NCI-H2081 (cell line): ENCODE measurements at places on chromosomes 16 and 17.

DNA sequence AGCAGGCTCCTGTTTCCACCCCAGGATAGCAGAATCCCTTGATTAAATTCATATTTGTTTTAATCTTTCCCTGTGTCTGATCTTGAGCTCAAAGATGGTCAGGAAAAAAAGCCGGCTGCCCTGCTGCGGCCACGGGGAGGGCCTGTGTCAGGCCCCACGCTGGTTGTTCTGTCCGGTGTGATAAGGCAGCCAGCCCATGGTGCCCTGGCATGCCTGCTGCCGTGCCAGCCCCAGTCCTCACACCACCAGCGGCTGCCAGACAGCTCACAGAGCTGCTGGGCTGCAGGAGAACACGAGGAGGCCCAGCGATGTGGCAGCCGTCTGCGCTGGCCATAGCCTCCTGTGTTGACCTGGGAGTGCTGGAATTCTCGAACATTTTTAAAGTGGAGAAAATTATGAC is 34.7 kb upstream of the BRD7 start:
- no peak for DNase-seq

GRCh38 chr17:61400066-61400716 is 548 bp downstream of the TBX2 start:
- DNase-seq, result no peak

DNA sequence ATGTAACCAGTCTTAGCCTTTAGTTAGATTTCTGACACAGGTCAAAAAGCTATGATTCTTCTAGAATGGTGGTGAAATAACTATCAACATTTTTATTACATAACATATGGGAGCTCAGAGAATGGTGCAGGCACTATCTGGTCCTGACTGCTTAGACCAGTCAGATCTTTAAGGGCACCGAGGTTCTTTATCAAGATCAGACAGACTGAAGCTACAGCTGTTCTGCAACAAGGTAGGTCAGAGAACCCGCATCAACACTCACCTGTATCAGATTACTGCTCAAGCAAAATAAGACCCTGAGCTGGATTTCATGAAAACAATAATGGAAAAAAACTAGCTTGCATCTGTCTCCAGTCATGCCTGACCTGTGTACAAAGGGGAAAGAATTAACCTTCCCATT is 160.4 kb downstream of the KCNJ2 start:
- no peak for DNase-seq

- DNase-seq, result no peak
Observed at GRCh38 chr16:27462200-27462845, 60.3 kb downstream of the IL21R start.

GRCh38 chr17:30933966-30934365 is 12.2 kb downstream of the ADAP2 start:
- DNase-seq, result no peak

DNA sequence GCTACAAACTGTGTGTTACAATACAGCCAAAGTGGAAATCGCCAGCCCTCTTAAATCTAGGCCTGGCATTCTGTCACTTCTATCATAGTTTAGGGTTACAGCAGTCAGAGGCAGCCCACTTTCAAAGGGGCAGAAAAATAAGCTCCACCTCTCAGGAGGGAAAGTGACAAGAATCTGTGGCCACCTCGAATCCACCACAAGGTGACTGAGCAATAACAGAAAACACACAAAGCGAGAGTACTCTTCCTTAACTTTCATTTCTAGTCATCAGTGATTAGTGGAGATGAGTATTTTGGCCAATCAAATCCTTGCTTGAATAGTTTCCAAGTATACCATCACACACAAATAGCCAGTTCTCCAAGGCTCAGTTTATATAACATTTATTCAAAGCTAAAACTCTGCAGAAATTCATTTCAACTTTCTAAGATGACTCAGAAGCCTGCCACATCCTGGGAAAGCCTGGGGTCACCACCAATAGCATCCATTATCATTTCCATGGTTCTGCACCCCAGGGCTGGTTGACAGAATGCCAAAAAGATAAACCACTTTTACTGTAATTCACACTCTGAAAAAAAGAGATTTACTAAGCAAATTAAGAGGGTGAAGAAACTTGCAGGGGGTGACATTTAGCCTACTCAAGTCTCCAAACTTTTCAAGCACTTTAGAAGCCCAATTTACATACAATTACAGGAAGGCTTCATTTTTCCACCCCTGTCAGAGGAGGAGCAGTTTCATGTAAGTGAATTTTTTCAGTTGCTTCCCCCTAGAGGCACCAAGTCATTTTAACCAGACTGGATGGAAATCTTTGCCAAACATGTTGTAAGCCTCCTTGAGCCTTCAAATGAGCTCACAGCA is 66.8 kb downstream of the SALL1 start:
- DNase-seq, result no peak

- DNase-seq, result no peak
Observed at GRCh38 chr17:2195729-2196128, 107.9 kb downstream of the SMG6 start.

- no peak for DNase-seq
Observed at GRCh38 chr16:12459391-12460063, 344.2 kb downstream of the CPPED1 start.

GRCh38 chr17:34312080-34312479 is 7.2 kb upstream of the CCL8 start:
- DNase-seq, result no peak
